ENCODE measurements at places on chromosomes 3 and 15.

DNA sequence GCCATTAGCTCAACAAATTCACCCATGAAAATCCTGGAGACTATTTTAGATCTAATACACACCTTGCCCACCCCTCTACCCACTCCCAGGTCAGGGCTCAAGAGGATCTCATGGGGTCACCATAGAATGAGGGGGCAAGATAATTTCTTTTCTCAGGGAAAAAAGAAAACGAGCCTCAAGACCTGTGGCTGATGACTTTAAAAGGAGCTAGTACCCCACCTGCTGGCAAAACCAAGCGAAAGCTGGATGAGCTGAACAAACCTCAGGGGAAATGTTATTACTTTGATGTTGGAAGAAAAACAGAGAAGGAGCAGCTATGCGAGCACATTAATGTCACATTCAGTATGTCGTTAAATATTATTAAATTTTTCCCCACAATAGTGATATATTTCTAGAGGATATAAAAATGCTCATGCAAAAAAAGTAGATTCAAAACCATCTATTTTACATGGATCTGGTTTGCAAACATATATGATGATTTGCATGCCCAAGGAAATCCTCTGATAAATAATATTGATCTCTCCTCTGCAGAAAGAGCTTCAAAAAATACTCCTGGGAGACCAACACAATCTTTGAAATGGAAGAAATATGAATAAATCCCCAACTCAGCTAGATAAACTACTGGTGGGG, 37.7 kb downstream of the PLD1 start:
- DNase-seq = peak; percentile 34

GRCh38 chr15:79948095-79948695, 22.8 kb downstream of the BCL2A1 start:
- DNase-seq = no peak

GRCh38 chr3:127204841-127205582, 12.1 kb downstream of the PRR23E start:
- DNase-seq = no peak

DNA sequence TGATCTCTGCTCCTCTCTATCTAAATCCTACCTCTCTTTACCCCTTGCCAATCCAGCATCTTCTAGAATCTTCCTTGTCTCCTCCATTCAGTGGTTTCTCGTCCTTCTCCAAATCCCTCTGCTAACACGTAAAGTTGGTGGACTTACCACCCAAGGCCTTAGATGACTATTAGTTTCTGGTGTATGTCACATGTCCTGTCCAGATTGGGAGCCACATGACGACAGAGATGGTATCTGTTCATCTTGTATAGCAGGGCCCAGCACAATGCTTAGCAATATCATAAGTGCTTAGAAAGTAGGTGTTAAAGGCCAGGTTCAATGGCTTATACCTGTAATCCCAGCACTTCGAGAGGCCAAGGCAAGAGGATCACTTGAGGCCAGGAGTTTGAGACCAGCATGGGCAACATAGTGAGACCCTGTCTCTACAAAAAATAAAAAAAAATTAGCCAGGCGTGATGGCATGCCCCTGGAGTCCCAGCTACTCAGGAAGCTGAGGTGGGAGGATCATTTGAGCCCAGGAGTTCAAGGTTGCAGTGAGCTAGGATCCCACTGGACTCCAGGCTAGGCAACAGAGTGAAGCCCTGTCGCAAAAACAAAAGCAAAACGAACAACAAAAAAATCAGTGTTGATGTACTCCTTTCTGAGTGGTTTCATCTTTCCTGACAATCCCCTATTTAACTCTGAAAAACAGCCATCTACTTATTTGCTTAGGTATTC, 81.8 kb downstream of the HMG20A start:
- DNase-seq = no peak

DNA sequence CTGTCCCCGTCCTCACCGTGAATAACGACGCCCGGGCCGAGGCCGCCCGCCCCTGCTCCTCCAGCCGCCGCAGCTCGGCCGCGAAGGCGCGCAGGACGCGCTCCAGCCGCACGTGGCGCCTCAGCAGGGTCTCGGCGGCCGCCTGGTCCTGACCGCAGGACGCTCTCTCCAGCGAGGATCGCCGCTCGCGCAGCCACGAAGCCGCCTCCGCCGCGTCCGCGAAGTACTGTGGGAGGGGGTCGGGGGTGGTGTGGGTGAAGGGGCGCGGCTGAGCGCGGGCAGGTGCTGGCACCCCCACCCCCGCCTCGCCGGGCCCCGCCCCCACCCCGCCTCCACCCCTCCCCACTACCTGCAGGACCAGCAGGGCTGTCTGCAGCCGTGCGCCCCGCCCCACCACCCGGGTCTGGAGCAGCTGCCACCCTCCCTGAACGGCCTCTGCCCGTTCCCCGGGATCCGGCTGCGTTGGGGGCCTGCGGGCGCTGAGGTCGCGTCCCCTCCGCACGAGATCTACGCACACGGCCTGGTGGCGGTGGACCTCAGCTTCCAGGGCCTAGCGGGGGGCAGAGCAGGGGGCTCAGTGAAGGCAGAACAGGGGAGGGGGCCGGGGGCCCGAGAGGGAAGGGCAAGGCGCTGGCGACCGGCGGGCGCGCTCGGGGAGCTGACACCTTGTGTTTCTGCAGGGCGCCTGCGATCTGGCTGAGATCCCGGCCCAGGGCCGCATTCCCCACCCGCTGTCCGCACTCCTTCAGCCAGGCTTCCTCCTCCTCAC, 11.7 kb downstream of the SPTBN5 start:
- peak; percentile 16 for DNase-seq

Measured in activated naive CD8-positive, alpha-beta T cell treated with anti-CD3 and anti-CD28 coated beads for 36 hours (primary cell).